Islet precursor cell (in vitro differentiated cells): ENCODE measurements at places on chromosomes 7 and 10.

DNA sequence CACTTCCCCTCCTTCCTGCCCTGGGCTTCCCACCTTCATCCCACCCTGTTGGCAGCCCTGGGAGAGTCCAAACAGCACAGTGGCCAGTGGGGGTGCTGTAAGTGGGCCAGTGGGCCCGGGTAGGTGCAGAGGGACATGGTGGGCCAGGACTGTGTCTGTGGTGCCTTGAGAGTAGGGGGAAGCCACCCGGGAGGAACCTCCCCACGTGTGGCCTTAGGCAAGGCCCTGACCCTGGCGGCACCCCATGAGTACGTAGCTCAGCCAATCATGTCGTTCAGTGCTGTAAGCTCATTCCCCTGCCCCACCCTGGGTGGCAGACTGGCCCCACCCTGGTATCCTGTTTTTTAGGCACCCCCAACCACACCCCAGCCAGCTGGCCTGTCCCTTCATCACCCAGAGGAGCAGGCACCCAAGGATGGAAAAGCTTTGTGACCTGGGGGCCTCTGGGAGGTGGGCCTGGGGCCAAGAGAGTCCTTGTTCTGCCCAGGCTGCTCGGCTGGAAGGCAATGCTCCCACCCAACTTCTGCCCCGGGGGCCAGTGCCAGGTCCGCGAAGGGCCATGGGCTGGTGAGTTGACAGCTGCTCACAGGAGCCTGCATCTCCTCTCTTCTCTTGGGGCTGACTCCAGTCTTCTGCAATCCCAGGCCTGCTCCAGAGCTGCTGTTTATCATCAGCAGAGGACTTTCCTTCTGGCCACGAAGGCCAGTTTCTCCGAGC is 41.6 kb downstream of the TSPAN15 start:
- DNase-seq: no peak

- DNase-seq: no peak
Observed at GRCh38 chr7:28729727-28730126, 228.4 kb downstream of the TRIL start.

GRCh38 chr10:69104994-69105790 is 17.3 kb downstream of the SRGN start:
- DNase-seq: no peak

DNA sequence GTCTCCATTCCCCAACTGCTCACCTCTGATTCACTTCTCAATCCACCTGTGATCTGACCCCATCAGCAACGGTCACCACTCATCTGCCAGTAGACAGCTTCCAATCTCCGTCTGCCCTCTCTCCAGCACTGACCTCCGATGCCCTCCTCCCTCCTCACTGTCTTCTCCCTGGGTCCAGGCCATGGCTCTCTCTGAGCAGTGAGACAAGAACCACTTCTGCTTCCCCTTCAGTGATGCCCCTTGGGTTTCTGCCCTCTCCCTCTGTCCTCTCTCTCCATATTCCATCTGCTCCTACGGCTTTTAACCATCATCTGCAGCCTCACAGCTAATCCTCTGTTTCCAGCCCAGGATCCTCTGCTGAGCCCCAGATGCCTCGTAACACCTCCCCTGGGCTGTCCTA is 55.5 kb upstream of the OPALIN start:
- peak; percentile 20 for DNase-seq

DNA sequence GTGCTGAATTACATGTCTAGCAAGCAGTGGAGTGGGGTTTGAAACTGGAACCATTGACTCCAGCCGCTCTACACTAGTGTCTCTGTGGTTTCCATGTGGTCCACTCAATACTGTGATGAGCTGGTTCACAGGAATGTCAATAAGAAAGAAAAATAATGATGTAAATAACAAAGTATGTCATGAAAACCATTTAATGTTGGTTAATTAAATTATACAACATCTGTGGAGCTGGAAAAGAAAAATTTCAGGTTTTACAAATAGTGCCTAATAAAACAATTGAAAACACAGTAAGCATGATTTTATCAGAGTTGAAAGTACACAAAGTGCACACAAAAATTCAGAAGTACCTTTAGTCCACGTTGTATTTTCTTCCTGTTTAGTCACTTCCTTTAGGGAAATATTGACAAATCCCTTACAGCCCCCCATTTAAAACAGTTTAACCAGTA is 28.7 kb upstream of the NAMPT start:
- no peak for DNase-seq

DNA sequence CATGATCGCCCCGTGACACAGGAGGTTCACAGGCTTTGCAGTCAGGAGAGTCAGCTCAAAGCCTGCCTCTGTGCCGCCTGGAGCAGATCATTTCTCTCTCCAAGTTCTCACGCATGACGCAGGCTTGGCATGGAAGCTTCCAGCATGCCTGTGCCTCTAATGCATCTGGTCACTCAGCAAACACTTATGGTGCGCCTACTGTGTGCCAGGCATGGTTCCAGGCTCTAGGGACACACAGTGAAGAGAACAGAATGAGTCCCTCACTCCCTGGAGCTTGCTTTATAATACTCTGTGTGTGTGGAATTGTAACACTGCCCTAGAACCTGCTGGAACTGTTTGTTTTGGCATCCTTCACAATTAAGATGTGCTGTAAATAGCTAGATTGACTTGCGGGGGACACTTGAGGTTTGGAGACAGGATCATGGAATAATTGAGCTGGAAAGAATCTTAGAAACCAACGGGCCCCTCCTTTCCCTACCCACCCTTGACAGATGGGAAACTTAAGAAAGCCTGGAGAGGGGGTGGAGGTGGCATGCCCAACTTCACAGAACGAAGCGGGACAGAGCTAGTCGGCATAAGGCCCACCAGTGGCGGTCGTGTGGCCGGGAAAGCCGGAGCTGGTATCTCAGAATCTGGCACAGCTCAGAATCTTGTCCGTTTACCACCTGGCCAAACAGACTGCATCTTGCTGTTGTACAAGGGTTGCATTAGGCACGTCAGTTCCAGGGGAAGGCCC is 4.6 kb upstream of the MYH16 start:
- no peak for DNase-seq

- no peak for DNase-seq
Observed at GRCh38 chr10:121112579-121113384, 261.6 kb downstream of the WDR11 start.

- no peak for DNase-seq
Observed at GRCh38 chr7:103764901-103765300, 224.6 kb downstream of the RELN start.

DNA sequence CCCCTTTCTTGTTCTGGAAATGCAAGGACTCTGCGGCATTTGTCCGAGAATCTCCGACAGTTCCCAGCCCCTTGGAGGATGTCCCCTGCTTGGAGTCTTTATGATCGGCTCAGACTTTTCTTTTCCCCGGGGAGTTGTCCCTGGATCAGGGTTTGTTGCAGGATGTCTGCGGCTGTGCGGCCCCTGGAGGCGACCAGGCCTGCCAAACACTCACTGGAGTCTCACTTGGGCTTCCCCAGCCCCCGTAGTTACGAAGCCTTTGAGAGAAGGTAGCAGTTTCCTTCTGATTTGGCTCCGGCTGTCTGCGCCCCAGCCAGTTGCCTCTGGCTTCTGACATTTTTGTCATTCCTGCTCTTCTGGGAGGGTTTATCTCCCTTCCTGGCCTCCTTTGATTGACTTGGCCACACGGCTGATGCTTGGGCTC is 16.1 kb downstream of the COL26A1 start:
- peak; percentile 98 for DNase-seq

DNA sequence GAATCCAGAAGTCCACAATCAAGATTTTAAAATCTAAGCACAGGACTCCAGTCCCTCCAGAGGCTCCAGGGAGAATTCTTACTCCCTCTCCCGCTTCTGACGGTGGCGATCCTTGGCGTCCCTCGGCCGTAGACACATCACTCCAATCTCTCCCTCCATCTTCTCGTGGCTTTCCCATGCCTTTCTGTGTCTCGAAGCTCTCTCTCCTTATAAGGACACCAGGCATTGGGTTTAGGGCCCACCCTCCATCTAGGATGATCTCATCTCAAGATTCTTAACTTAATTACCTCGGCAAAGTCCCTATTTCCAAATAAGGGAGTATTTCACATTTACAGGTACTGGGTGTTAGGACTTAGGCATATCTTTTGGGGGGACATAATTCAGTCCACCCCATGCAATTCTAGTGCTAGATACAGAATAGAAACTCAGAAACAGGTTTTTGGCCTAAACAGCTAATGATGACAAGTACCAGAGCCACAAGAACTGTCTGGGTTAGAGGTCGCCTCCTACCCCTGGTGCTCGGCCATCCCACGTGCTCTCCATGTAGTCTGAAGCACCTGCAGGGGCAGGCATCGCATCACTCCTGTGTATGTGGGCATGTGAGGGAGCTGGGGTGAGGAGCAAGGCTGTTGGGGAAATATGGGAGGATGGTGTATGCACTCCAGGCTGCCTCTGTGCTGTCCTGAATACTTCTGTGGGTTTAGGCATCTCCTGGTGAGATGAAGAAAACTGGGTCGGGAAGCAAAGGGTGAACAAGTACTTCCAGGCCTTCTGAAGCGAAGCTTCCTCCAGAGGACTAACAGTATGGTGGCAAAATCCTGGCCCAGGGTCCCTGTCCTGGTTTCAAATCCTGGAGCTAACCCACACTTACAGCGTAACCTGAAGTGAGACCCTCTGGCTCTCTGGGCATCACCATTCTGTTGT is 298.3 kb upstream of the ZMIZ1 start:
- peak; percentile 67 for DNase-seq

DNA sequence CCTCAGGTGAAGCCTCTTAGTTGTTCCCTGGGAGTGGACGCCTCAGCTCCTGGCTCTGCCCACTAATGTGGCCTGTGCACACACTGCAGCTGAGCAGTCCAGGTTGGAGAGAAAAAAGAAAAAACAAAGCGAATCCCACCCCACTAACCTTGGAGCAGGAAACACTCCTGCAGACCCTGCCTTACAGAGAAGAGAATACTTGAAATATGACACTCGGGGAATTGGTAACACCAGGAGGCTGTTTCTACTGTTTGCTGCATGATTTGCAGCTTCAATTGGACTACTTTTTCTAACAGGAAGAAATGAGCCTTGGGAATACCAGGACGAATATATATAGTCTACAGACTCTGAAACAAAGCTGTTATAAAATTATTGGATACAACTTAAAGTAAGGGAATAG is 22.2 kb downstream of the CDHR3 start:
- no peak for DNase-seq

DNA sequence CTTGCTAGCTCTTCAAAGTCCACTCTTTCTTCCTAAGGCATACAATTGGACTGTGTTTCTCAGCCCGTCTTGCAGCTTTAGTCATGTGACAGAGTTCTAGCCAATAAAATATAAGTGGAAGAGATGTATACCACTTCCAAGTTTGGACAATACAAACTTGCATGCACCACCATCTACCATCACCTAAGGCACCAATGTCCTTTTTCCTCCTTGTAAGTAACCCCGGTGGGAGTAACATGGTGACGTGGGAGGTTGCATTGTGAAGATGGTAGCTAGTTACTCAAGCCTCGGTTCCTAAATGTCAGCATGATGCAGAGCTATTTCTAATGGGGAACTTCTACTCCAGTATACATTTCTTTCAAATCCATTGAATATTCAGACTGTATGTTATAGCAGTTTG is 5.3 kb upstream of the CACNB2 start:
- DNase-seq: no peak

DNA sequence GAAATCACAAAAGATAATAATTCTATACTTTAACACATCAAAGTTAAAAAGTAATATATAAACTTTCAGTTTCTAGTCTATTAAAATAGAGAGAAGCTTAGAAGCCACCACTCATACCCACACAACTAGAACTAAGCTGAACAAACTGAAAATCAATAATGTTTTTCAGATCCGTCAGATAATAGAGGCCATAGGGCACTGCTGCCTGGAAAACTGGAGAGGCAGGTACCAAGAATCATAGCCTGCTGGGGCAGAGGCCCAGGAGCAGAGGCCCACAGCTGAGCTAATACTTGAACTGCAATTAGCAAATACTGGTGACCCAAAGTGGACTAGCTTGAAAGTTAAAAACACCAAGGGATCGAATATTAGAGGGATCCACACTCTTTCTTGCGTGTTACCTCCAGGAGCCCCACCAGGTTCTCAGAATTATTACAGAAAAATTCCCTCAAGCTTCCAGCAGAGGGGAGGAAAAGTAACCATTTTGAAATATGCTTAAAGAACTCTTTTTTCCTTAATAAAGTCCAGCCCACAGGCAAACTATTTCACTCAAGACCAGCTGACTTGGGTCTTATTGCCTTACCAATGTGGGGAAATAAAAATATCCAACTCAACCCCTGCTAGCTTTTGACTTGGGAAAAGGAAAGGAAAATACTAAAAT is 774.1 kb upstream of the IGFBP3 start:
- no peak for DNase-seq

DNA sequence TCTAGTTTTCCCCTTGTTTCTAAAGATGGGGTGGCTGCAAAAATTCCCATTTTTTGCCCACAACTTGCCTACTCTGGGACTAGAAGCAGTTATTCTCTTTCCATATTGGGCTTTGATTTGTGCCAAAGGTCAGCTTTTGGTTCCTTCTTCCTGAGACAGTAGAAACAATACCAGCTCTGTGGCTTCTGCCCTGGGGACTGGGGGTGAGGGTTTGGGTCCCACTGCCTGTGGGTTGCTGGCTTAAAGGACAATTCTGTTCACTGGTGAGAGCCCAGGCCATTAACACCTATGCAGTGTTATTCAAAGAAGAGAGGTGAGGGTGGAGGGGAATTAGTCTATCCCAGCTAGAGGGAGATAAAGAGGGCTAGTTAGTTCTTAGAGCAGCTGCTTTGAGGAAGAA is 171.5 kb downstream of the CPEB3 start:
- no peak for DNase-seq

DNA sequence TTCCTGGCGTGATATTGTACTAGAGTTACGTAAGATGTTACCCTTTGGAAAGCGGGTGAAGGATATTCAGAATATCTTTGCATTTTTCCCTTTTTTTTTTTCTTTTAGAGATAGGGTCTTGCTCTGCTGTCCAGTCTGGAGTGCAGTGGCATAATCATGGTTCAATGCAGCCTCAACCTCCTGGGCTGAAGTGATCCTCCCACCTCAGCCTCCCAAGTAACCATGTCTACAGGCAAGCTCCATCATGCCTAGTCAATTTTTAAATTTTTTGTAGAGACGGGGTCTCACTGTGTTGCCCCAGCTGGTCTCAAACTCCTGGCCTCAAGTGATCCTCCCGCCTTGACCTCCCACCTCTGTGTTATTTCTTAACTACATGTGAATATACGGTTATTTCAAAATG is 18.4 kb downstream of the VPS41 start:
- DNase-seq: no peak

GRCh38 chr7:130278860-130279259 is 12.2 kb downstream of the CPA2 start:
- DNase-seq: no peak

GRCh38 chr7:150715293-150715692 is 1.1 kb upstream of the GIMAP1 start:
- DNase-seq: peak; percentile 33
